ENCODE measurements at places on chromosomes 6 and 20.

- no peak for DNase-seq
These were observed 689.3 kb downstream of the HACE1 start for GRCh38 chr6:104170401-104170800.

DNA sequence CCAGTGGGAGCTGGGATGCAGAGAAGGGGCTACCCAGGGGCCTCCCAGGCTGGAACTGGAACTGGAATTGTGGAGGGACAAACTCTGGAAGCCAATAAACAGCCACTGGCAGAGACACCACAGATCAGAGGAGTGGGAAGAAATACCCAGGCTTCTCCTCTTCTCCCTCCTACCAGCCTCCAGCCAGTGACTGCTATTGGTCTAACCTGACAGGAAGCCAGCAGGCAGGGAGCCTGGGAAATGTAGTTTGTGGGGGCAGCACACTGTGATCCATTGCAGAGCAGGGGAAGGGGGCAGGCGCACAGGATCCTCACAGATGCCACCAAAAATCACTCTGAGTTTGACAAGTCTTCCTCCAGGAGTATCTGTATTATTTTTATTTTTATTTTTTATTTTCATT is 12.1 kb upstream of the MLN start:
- DNase-seq = no peak

- DNase-seq = no peak
These were observed 13.5 kb downstream of the PPP1R3G start for GRCh38 chr6:5098501-5099270.

GRCh38 chr6:70152786-70153185 is 150.1 kb downstream of the COL9A1 start:
- DNase-seq = no peak

DNA sequence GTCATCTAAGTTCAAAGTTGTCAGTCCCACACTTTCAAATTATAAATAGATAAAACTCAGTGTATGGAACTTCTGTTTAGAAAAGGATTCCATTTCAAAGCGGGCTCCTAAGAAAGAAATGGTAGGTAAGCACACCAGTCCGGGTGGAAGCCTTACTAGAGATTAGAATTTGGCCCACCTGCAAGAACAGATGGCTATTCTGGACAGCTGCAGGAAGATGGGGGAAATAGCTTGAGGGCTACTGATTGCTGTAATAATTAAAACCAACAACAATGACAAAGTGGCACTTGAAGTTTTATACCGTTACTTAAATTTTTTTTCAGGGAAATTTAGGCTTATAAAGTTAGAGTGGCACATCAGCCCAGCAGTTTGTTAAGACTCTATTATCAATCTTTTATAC is 83.3 kb downstream of the HIVEP2 start:
- no peak for DNase-seq

GRCh38 chr6:42818416-42818815 is 36.6 kb downstream of the BICRAL start:
- no peak for DNase-seq

DNA sequence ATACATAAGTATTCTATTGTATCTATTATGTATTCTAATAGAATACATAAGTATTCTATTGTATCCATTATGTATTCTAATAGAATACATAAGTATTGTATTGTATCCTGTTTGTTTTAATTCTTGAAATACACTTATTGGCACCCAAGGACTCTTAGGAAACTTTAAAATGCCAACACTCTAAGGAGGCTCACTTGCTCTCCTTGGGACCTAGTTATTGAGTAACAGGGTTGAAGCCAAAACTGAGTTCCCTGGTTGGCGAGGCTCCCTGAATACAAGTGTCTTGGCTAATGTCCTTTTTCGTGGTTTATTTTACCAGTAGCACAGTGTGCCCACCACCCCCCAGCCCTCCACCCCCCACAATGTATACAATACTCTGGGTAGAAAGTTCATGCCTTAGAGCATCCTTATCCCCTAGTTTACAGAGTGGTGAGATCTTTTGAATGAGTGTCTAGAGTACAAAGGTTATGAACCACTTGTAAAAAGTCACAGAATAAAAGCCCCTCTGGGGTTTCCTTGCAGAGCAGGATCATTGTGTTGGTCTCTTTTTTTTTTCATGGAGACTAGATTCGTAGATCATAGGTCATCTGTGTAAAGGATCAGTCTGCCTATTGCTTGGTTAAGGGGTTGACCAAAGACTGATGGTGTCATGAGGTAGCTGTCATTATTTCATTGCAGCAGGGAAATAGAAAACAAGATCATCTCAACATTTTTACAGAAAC is 32.5 kb upstream of the PRDM1 start:
- DNase-seq = no peak

GRCh38 chr6:52499026-52499425 is 77.8 kb downstream of the TRAM2 start:
- DNase-seq = no peak

DNA sequence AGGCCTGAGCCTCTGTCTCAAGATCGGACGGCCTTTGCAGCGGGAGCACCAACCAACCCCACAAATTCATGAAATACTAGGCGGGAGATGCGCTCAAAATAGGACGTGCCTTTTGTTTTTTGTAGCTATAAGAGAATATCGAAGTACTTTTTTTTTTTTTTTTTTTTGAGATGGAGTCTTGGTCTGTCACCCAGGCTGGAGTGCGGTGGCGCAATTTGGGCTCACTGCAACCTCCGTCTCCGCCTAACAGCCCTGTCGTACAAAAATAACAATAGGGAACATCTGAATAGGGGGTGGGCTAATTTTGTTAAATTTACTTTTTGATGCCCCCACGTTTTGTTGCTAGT is 5.9 kb upstream of the TUBB2A start:
- no peak for DNase-seq

DNA sequence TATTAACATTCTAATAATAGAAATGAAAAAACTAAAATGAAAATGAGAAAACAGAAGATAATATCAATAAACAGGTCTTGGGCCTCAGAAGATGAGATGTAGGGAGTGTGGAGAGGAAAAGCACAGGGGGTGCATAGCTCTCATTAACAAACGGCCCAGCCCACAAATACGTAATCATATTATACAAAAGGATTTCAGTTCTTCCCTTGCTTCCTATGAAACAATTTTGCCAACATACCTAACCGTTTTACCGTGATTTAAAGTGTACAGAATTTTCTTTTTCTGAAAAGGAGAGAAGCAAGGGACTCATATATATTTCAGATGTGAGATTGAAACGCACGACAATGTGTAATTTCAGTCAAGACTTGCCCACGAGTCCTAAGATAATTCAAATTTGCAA is 136.0 kb downstream of the HFE start:
- DNase-seq = no peak

- no peak for DNase-seq
These were observed 36.6 kb upstream of the ADTRP start for GRCh38 chr6:11815231-11815630.

DNA sequence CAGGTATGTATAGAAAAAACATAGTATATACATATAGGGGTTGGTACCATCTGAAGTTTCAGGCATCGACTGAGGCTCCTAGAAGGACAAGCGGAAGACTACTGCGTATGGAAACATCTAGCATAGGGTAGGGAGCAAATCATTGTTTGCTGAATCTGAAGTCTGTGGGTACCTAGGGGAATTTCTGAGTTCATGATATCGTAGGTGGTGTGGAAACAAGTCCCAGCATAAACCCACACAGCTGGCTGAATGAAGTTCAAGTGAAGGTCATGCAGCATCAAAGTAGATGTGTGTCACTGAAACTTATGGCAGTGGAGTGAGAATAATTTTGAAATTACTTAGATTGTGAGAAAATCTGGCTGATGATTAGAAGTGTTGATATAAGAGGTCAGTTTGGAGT is 39.4 kb downstream of the MAP7 start:
- DNase-seq = no peak

DNA sequence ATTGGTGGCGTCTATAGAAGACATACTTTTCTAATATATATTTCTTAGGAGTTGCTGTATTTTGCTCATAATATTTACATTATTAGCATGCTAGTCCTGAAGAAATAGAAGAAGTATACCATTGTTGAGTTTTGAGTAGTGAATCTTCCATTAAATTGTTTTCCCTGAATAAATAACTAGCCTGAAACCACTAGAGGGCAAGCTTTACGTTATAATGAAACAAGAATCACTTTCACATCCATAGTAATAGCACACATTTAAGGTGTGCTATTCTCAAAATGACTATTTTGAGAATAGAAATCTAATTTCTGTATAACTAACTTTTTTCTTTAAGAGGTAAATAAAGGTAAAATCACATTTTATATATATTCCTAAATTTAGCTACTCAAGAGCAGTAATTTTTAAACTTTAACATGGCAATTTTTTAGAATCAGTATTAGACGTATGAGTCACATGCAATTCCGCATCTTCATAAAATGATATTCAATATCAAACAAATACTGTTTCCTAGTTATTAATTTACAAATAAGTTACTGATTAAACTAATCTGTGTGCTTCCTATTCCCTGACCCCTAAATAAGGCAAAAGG is 213.2 kb upstream of the MANEA start:
- no peak for DNase-seq

GRCh38 chr20:24493661-24494459 is 24.4 kb downstream of the SYNDIG1 start:
- DNase-seq = no peak

- no peak for DNase-seq
These were observed 62.4 kb downstream of the TMEM242 start for GRCh38 chr6:157260735-157261410.

- DNase-seq = no peak
These were observed 105.6 kb downstream of the DCDC2 start for GRCh38 chr6:24252280-24252679.

- no peak for DNase-seq
These were observed 11.1 kb downstream of the COL11A2 start for GRCh38 chr6:33181141-33181540.

- no peak for DNase-seq
These were observed 18.9 kb downstream of the L3MBTL3 start for GRCh38 chr6:130037207-130037811.

Data from activated T-helper 1 cell treated with anti-CD3 and anti-CD28 coated beads, Interleukin-2, amount 50 U/mL, for 16 hours (primary cell).